ENCODE measurements at places on chromosomes 1 and 21.

- DNase-seq, result peak; percentile 40
Measured at GRCh38 chr21:44082648-44083440, 24.4 kb upstream of the PWP2 start.

- no peak for DNase-seq
Measured at GRCh38 chr1:198153103-198153502, 3.7 kb upstream of the NEK7 start.

DNA sequence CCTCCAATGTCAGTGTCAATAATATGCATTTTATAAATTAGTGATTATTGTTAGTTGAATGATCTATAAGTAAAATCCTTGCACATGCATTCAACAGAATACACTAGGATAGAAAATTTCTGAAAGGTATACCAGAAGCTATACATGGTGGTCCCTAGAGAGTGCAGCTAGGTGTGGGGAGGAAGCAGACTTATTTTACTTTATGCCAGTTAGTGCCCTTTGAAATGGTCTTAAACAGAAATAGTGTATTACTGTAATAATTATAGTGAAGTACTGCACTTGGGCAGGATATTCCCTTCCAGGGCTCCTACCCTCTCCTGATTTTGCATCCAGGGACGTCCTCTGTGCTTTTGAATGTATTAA lies 23.2 kb upstream of the WDR26 start:
- no peak for DNase-seq

GRCh38 chr21:44686000-44686781 lies 4.2 kb upstream of the KRTAP12-1 start:
- DNase-seq, result peak; percentile 9

- DNase-seq, result no peak
Measured at GRCh38 chr1:42312576-42313212, 22.3 kb downstream of the FOXJ3 start.

- DNase-seq, result no peak
Measured at GRCh38 chr21:44370027-44370735, 16.8 kb downstream of the TRPM2 start.

GRCh38 chr1:203644661-203645510 lies 18.3 kb downstream of the ATP2B4 start:
- DNase-seq, result no peak

DNA sequence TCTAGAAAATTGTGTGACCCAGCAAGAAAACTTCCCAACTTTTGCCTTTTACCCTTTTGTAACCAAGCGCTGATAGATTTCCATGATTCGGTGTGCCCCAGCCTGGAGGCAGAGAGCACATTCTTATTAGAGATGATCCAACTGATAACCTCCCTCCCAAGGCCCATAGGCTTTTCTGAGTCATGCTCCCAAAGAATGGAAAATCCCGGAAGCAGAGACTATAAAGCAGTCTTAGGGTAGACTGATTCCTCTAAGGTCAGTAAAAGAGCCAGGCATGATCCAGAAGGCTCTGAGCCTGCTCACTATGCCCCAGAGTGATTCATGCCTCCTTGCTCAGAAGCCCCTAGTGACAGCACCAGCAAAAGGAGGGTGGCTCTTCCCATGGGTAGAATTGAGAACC lies 4.3 kb downstream of the CAMK1G start:
- DNase-seq, result no peak

DNA sequence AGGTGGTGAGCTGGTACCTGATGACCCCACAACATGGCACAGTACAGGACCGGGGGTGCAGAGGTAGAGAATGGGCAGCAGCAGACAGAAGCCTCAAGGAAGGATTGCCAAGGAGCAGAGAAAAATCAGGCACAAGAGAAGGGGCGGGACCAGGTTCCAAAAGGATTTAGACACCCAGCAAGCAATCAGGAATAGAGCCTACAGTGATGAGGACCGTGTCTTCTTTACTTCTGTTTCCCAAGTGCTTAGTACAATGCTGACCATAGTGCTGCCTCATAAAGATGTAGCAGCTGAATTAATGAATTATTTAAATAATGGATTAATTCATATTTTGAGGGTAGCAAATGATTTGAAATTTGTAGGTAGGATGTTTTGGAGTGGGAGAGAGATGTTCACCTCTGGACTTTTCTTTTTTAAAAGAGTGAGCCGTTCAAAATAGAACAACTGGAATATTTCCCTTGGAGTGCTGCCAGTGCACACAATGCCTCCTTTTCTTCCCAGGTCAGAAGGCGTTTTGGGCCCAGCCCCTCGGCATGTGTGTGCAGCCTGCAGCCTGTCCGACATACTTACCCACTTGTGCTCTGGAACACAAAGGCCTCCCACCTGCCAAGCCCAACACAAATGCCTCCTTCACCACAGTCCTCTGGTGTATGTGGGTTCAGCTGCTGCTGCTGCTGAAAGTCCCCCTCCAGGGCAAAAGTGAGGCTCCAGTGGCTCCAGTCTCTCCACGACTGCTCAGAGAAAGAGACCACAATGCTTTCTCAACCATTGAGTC lies 19.6 kb downstream of the KANK4 start:
- no peak for DNase-seq

DNA sequence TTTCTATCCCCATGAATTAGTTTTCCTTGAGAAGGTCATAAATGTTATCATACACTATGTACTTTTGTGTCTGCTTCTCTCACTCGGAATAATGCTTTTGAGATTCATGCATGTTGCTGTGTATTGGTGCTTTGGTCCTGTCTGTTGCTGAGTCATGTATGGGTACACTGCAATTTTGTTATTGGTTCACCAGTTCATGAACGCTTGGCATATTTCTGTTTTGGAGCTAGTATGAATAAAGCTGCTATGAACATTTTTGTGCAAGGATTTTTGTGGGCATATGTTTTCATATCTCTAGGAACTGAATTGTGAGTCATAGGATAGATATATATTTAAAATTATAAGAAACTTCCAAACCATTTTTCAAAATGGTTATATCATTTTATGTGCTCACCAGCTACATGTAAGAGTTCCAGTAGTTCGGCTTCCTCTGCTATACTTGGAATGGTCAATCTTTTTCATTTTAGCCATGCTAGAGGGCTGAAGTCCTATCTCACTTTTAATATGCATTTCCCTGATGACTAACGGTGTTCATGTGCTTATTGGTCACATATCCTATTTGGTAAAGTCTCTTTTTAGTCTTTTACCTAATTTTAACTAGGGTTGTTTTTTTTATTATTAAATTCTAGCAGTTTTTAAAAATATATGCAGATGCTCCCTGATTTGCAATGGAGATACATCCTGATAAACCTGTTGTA lies 38.2 kb downstream of the ETS2 start:
- no peak for DNase-seq

DNA sequence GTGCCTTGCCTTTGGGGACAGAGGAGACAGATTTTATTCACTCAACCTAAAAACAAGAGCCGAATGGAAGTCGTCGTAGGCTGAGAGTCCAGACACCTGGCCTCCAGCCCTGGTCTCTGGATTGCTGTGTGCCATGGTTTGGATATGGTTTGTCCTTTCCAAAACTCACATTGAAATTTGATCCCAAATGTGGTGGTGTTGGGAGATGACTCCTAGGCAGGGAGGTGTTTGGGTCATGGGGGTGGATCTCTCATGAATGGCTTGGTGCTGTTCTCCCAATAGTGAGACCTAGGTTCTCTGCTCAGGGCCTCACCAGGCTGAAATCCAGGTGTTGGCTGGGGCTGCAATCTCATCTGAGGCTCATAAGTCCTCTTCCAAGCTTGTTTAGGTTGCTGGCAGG lies 75.5 kb downstream of the FOXD2 start:
- DNase-seq, result no peak

DNA sequence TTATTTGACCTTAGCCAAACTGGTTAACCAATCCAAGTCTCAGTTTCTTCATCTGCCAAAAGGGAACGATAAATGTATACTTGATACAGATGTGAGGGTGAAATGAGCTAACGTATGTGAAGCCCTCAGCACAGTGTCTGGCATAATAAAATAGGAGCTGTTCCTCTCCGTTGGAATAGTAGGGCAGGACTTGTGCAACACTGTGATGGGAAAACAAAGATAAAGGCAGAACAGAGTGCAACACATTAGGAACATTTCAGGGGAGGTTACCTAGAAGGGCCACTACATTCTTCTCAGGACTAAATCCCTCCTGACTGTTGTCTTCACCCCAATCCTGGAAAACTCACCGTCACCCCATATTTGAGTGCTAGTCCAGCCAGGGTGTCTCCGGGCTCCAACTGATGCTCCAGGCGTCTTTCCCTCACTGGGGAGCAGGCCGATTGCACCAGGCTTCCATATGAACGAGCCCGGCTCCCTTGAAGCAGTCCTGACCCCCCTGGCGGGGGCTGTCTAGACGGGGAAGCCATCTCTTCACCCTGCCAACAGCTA lies 896 bp downstream of the LYSMD1 start:
- DNase-seq, result no peak

GRCh38 chr1:48869116-48869893 lies 92.6 kb upstream of the BEND5 start:
- no peak for DNase-seq

Measured in activated CD4-positive, alpha-beta T cell treated with anti-CD3 and anti-CD28 coated beads, Interleukin-10, Interleukin-2, amounts not matched to agents 100 ng/mL and 50 ng/mL, durations not matched to agents 16 hours and 8 hours (primary cell).